COLO829 (cell line): ENCODE measurements at places on chromosomes 2 and 18.

DNA sequence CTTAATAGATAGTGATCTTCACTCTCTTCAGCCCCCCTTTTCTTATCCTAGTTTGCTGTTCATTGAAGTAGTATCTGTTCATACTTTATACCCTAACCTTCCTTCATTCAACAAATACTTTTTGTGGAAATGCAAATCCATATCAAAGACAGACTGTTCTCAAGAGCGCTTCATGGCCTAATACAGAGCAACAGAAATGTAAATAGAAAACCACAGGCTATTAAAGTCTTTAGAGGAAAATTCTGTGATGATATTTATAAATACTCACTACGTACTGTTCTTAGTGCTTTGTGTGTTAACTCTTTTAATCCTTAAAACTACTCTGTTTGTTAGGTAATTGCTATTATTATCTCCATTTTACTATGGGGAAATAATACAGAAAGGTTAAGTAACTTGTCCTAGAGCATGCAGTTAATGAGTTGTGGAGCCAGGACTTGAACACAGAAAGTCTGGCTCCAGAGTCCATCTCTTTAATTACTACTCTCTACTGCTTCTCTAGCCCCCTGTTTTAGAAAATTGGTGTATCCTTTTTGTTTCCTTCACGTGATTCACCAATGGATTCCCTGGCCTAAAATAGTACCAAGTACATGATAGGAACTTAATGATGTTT is 2.9 kb downstream of the MDH1 start:
- DNase-seq = no peak

GRCh38 chr2:223558970-223559369 is 43.2 kb downstream of the SCG2 start:
- DNase-seq = no peak

DNA sequence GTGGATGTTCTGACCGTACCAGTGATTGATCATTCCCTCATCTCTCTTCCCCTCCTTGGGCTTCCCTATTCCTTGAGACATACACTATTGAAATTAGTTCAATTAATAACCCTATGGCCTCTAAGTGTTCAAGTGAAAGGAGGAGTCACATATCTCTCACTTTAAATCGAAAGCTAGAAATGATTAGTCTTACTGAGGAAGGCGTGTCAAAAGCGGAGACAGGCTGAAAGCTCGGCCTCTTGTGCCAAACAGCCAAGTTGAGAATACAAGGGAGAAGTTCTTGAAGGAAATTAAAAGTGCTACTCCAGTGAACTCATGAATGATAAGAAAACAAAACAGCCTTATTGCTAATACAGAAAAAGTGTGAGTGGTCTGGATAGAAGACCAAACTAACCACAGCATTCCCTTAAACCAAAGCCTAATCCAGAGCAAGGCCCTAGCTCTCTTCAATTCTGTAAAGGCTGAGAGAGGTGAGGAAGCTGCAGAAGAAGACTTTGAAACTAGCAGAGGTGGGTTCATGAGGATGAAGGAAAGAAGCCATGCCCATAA is 144.4 kb upstream of the LYPD6 start:
- no peak for DNase-seq

DNA sequence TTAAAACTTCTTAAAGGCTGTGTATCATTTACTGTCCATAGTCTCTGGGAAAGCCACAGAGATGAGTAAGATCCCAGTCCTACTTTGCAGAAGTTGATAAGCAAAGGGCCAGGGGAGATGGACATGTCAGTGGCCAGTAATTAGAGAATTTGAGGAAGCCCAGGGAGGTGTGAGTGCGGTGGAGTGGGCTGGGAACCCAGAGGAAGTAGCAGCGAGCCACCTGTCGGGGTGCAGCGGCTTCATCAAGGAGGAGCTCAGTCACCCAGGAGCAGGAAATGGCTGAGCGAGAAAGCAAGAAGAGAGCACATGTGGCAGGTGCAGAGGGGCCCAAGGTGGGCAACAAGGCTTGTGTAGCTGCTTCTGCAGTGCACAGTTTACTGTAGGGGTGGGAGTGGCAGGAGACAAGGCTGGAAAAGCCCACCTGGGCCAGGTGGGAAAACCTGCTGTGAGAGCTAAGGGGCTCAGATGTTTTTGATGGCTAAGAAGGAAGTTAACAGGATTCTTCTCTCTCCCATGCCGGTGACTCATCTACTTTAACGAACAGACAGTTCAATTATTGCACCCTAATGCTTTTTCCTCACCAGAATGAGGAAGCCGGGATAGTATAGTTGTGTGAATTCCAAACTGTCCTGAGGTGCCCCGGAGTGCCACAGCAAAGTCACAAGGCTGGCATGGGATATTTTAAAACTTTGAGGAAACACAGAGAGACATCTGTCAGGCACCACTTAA is 34.8 kb upstream of the MGAT5 start:
- DNase-seq = peak; percentile 57

DNA sequence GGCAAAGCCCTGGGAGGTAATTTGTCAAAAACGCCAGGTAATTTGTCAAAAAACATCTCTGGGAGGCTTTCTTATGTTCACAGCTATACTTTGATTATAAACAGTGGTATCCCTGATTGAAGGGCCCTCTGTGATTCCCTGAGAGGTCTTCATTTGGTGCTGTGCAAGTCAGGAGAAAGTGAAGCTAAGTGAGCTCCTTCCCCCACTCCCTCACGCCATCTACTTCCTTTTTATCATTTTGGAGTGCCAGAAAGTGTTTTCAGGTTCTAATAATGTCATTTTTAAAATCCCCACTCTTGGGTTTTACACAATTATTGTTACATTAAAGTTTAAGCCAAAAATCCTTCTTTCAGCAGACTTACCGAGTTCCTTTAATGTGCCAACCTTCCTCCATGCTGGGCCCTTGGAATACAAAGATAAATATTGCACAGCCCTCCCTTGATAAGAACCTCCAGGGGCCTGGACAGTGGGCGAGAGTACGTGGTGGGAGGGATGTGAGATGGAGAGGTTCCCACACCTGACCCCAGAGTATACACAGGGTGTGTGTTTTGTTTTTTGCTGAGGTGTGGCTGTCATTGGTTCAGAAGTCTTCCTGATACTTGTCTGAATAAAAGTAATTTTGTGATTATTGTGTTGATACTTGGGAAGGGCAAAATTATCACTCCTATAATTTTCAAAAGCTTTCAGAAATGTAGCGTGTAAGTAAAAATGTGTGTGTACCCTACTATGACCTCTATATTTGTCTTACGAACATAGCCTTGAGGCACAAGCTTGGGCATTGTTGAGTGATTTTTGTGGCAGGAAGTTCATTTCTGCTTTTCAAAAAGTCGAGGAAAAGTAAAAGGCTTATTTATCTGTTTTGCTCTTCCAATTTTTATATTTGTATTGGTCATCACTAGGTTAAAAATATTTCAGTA is 8.2 kb downstream of the MAPRE2 start:
- no peak for DNase-seq

DNA sequence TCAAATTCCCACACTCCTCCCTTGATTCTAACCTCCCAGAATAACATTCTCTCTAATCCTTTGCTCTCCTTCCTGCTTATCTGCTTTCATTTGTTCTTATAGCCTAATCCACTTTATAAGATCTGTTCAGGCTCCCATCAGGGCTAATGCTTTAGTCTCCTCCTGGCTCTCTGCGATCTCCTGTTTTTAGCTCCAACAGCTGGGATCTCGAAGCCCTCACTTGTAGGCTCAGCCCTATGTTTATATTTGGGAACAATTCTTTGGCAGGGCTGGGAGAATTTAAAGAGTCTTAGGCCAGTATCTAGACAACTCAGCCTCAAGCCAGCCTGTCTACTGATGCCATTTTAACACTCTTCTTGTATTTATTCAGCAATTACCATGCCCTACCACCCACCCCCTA is 27.2 kb upstream of the RAPH1 start:
- DNase-seq = no peak

DNA sequence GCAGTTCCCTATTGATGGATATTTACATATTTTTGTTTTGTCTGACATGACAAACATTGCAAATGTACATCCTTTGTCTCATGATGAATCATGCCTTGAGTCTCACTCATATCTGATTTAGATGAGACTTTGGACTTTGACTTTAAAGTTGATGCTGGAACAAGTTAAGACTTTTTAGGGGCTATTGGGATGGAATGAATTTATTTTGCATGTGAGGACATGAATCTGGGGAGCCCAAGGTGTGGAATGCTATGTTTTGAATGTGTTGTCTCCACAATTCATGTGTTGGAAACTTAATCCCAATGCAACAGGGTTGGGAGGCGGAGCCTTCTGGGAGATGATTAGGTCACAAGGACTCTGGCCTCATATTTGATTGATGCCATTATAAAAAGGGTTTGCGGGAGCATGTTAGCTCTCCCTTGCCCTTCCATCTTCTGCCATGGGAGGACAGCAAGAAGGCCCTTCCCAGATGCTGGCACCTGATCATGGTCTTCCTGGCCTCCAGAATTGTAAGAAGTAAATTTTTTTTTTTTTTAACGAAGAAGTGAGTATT is 29.1 kb upstream of the INO80D start:
- DNase-seq = no peak

GRCh38 chr2:207093234-207093633 is 72.5 kb downstream of the KLF7 start:
- no peak for DNase-seq

- no peak for DNase-seq
These were observed 44.8 kb downstream of the CHMP3 start for GRCh38 chr2:86518481-86518880.

DNA sequence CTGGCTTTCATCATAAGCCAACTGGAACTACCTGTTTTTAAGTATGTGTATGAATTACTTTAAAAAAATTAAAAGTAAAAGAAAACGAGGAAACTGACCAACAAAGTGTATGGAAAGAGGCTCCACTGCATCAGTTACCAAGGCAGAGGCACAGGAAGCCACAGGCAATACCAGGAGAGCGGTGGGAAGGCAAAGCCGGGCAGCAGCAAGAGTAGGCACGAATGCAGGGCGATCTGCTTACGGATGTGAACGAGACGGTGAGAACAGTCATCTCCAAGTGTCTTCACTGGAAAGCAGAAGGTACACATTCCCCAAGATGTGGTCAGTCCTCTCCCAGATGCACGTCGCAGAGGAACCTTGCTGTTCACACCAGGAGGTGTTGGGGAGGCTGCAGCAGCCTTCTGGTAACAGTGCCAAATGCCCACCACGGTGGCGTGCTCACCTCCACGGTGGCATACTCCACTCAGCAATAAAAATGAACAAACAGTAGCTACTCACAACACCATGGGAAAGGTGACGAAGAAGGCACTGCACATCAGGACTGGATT is 43.1 kb downstream of the HS6ST1 start:
- no peak for DNase-seq

DNA sequence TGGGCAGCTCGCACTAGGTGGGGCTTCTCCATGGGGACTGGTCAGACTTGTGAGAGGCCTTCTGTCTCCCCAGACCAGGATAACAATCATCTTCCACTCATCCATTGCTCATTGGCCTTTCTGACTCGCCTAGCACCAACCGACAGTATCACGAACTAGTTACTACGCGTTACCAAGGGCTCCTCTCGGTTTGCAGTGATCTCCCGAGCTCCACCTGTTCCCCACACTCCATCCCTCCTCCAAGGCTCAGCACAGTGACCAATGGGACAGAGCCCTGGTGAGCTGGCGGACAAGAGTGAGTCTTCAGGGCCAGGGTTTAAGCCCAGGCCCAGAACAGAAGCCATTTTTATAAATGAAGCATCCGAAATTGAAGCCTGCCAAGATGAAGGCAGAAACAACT is 42.8 kb upstream of the SMAD7 start:
- no peak for DNase-seq

DNA sequence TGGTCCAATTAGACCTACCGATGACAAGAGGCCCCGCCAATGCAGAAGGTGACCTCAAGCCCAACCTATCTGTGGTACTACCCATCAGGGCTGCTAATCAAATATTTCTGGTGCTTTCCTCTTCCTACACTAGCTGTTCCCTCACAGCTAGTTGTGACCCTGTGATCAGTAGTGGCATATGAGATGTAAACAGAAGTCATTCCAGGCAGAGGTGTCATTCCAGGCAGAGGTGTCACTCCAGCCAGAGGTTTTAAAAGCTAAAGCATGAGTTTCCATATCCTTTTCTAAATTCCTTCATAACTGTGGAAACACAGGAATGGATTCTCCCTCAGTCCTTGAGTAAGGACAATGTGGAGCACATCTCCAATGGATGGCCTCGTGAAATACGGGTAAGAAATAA is 110.9 kb upstream of the DNAJC10 start:
- no peak for DNase-seq

DNA sequence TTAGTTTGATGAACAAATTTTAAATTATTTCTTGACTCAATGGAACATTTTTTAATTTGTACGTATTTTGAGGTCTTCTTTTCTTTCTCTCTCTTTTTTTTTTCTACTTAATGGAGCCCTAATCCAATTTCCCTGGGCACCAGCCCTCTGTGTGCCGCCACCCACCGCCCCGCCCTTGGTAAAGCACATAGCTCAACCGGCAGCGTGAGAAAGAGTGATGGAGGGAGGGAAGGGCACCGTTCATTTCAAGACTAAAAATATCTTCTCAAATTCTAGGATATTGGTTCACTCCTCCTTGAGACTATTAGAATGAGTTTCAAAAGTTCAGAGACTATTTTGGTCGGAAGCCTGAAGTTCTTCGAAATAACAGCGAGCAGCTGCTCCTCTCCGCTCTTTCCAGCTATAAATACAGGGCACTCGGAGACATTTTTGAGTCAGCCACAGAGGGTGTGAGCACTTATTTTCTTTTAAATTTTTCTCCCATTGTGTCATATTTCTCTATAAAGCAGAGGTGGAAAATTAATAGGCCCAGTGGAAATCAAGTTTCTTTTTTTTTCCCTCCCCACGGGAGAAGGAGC is 731.7 kb upstream of the ID2 start:
- no peak for DNase-seq

GRCh38 chr2:38178556-38179419 is 102.8 kb upstream of the CYP1B1 start:
- peak; percentile 90 for DNase-seq

- no peak for DNase-seq
These were observed 18.6 kb upstream of the RMC1 start for GRCh38 chr18:23484561-23485182.

DNA sequence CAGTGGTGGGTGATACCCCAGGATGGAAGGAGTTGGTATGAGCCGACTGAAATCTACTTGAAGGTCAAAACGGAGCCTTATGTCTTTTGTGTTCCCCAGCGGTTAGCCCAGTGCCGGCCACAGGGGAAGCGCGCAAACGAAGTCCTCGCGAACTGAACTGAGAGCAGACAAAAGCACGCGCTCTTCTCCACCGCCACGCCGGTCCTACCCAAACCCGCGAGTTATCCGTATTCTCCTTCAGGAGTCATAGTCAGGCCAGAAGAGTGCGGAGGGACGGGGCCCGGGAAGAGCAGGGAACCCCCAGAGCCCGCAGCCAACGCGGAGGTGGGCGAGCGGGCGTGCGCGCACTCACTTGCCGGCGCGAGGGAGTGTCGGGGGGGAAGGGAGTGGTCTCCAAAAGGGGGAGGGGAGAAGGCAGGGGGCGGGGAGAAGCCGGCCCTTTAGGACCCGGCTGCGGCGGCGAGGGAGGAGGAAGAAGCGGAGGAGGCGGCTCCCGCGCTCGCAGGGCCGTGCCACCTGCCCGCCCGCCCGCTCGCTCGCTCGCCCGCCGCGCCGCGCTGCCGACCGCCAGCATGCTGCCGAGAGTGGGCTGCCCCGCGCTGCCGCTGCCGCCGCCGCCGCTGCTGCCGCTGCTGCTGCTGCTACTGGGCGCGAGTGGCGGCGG is at the start of gene IGFBP2:
Gene IGFBP2 (plus strand): TSS at position 469 of the 664 bp plus-strand sequence. CDS start 104 bp downstream, at position 573.
- no peak for DNase-seq
